Left colon (tissue), 2 donors: ENCODE measurements at places on chromosomes 4 and X.

DNA sequence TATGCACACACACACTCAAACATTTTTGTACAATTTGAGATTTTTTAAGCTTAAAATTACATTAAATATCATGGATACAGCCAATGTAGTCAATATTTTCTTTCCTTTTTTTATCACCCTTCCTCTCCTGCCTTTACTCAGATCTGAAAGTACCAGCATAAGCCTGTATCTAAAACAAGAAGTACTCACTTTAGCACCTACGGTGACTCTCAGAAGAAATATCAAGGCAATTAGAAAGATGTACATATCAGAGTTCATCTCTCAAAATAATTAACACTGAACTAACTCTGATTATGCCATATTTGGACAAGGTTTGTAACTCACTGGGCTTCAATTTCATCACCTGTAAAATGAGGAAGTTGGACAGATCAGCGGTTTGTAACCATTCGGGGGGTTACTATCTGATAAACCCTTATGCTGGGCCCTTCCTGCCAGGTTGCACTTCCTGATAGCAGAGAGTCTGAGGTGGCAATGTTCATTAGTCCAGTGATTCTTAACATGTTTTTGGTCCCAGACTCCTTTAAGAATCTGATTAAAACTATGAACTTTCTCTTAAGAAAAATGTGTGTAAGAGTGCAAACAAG is 5.7 kb upstream of the GPR174 start:
- DNase-seq: no peak

DNA sequence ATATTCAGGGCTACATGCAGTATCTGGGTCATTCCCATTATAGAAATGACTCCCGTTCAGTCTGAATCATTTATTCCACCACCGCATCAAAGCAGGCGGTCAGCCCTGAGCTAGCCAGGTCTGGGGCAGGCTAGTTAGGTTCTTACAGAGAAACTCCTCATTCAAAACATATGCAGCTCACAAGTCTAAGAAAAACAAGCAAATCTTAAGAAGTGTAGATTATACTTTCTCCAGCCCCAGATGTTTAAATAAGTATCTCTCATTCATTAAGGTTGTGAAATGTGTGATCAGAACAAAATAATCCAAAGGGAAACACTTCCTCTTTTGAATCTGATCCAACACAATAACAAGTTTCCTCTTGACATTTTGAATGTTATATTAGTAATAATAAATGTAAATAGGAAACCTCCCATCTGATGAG is 441.9 kb downstream of the INPP4B start:
- no peak for DNase-seq

- no peak for DNase-seq
Measured at GRCh38 chr4:1779588-1780382, 13.3 kb upstream of the FGFR3 start.

DNA sequence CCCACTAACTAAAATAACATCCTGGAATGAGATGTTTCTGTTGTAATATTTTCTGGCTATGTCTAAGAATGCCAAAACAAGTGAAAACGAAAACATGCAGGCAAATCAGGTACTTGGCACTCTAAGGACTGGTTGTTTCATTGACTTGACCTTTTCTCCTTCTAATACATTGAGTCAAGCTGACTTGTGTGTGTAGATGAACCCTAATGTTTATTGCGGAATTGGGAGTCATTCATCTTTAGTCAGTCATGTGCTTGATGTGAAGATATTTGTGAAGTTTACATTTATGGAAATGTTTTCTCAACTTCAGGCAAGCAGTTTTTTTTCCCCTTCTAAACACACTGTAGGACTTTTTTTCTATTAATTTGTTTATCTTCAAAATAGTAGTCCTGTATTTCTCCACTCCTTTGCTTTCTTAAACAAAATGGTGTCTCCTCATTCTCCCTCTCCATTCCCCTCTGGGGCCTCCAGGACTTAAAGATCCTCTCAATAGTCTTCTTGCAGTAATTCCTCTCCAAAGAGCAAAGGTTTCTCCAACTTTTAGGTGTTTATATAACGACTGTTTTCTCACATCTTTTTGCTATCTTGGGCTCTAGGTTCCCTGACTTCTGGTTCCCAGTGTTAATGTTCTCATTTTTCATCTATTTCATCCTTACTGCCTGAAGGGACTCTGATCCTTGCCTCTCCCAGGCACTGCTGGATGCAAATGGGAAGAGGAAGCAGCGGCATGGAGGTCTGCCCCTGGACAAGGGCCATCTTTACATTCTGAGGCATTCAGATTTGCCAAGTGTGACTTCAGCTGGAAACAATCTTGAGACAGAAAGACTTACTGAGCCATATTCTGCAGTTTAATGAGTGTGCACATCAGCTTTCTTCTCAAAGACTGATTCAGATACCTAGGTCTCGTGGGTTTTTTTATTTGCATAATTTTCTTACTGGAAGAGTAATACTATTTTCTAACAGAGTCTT is 166.4 kb downstream of the ARHGAP6 start:
- DNase-seq: no peak

- DNase-seq: peak; percentile 42
Measured at GRCh38 chr4:53010318-53010717, 148.2 kb downstream of the RASL11B start.

GRCh38 chr4:3245676-3246075 is 3.3 kb upstream of the MSANTD1 start:
- DNase-seq: no peak

GRCh38 chr4:52939325-52939724 is 77.2 kb downstream of the RASL11B start:
- no peak for DNase-seq

DNA sequence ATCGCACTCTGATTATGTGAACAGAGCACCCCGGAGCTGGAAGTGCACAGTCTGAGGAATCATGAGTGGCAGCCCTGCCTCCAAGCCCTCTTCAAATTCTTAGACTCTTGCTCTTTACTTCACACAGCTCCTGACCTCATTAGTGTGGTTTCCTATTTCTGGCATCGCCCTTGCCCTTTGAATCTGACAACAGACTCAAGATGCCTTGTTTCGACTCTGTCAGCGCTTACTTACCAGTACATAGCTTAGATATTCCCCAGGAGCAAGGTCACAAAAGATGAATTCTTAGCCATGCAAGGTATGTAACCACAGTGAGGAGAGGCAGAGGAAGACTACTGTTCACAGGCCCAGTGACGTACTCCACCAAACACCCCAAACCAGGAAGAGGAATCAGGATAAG is 167.2 kb downstream of the KDR start:
- DNase-seq: no peak

DNA sequence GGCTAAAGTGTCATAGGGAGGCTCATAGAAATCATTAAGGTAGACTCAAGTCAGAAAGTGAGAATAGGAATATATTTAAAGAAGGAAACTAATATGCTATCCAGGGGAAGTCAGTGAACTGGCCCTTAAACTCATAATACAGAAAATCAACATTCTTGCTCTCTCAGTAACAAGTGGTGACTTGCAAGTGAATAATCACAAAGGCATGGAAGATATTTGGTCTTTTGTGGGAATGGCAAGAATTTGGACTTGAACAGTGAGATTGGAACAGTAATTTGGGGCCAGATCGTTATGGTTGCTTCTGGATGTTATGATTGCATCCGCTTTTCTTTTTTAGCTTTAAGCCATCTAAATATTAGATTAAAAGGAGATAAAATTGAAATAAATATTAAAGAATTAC is 103.8 kb downstream of the TBC1D19 start:
- DNase-seq: no peak
